Erythroblast (primary cell): ENCODE measurements at places on chromosomes 7 and 10.
A peak's percentile ranks its signal among the peaks of the same experiment; 100 is the strongest.

- peak; percentile 94 for DNase-seq
Measured at GRCh38 chr10:101830322-101831168, 12.3 kb upstream of the OGA start.

GRCh38 chr10:29266641-29267040 is 22.2 kb upstream of the LYZL1 start:
- no peak for DNase-seq

DNA sequence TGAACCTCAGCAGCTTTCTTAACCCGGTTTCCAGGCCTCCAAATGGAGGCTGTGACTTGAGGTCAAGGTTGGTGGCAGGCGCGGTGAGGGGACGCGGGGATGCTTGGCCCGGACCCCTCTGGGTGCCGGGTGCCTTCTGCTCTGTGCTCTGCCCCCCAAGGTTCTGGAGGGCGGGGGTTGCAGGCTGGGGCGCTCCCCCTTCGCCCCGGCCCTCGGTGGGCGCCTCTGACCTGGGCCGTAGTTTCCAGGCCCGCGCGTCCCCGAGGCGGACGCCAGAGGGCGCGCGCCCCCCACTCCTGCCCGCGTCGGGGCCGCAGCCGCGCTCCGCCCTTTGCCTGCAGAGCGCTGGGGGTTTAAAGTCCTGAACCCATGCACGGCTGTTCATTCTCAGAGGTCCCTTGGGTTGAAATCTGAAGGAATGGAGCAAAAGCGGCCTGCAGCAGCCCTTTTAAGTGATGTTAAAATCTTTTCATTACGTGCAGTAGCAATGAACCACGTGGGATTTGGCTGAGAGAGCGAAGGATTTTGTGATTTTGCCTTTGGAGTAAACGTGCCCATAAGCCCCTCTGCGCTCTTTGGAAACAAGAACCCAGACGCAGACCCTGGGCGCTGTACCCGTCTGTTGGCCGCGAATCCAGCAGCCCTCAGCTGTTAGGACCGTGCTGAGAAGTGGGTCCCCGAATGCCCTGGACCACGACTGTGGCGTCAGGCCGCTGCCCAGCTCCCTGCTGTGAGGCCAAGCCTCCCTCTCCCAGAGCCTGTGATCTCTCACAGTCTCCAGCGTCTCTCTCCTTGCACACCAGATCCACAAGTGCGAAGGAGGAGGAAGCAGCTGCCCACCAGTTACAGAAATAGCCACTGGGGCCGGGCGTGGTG is 135.0 kb downstream of the ACTR3B start:
- peak; percentile 25 for DNase-seq

- DNase-seq, result no peak
Measured at GRCh38 chr7:92608380-92609322, 18.5 kb upstream of the FAM133B start.
